SJCRH30 (cell line): ENCODE measurements at places on chromosomes 3 and 15. TPM values are rescaled to one million over a fixed set of nuclear protein-coding genes. Genes with fewer than 3 reads are reported as not detected.

GRCh38 chr3:173796405-173796804 is 398.9 kb downstream of the NLGN1 start:
- H3K36me3 ChIP-seq: no peaks in the 10 kb centered on the region
- no peak for DNase-seq
- H3K4me3 ChIP-seq: no peak overlapping the region
- no peaks in the 10 kb centered on the region for H3K27me3 ChIP-seq
- H3K4me1 ChIP-seq: no peaks in the 10 kb centered on the region

DNA sequence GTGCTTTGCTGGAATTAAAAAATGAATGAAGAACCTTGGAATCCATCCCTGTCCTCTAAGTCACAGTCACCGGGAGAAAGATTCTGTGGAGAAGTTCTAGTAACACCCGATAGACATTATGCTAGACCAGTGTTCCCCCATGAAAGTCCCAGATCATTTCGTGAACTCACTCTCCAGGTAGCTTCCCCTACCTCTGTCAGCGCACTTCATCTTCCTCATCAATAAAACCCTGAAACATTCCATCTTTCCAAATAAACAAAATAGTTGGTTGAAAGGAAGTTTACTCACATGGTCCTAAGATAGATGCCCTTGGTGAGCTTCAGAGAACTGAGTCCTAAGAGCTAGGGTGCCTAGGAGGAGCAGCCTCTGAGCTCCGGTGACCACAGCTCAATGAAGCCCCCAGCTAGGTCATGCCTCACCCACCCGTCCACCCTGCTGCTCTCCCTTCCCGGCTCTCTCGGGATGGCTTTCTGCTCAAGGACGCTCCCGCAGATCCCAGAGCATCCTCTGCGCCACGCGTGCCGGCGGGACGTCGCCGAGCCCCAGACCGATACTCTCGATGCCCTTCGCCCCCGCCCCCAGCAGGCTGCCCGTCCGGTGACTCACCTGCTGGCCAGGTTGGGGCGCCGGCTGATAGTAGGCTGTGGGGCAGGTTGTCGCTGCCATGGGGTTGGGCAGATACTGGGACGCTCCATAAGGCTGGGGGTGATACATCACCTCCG is 776 bp downstream of the VGLL3 start:
- H3K27ac ChIP-seq: peak overlapping the region; percentile 92
- peak overlapping the region; percentile 81 for H3K4me3 ChIP-seq
- peak; percentile 60 for DNase-seq
- peaks cover 29% of the 10 kb centered on the region for H3K4me1 ChIP-seq
- H3K36me3 ChIP-seq: peaks cover 7% of the 10 kb centered on the region

DNA sequence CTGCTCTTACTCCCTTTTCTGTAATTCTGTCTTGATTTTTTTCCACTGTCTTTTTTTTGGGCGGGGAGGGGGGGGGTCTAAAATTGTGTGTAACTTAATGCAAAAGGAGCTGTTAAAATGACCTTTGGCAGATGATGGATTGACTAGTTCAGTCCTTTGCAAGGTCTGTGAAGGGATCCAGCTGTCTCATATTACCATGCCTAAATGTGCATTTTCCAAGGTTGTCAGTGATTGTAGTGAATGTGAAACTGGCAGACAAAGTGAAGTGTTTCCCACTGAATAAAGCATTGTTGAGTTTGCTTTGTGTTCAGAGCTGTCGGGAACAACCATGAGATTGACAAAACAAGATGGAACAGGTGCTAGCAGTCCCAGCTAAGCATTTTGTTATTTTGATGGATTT is 110.1 kb upstream of the SKOR1 start:
- peaks cover 41% of the 10 kb centered on the region for H3K4me1 ChIP-seq
- H3K36me3 ChIP-seq: no peaks in the 10 kb centered on the region
- DNase-seq: peak; percentile 86
- H3K27ac ChIP-seq: peak overlapping the region; percentile 99

DNA sequence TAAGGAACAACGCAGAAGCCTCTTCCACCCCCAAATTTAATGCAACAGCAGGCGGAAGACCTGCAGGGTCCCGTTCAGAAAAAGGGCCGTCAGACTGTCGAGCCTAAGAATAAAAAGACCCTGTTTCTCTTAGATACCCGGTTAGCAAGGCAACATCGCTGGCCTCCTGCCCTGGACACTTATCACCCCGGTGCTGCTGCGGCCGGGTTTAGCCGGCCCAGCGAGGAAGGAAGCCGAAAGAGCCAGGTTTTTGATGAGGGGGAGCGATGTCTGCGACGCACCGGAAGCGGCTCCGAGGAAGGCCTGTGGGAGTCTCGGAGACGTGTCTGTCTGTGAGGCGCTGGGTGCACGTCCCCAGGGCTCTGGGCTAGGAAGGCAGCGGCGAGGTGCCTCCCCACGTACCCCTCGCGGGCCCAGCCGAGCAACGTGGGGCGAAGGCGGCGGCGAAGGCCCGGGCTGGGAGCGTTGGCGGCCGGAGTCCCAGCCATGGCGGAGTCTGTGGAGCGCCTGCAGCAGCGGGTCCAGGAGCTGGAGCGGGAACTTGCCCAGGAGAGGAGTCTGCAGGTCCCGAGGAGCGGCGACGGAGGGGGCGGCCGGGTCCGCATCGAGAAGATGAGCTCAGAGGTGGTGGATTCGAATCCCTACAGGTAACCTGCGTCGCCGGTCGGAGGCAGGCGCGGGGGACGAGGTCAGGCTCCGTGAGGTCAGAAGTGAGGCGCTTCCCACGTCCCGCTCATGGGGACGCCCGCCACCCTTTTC is at the start of gene UBA5:
UBA5 (plus strand) TSS at position 278 of the 759 bp plus-strand sequence; CDS start at position 487, 209 bp downstream.
- H3K4me1 ChIP-seq: peaks cover 3% of the 10 kb centered on the region; the same call in 1 of the 2 replicates
- no peaks in the 10 kb centered on the region for H3K27me3 ChIP-seq
- peak within 1 kb of the TSS; percentile 80 for H3K27ac ChIP-seq
- H3K4me3 ChIP-seq: peak within 1 kb of the TSS; percentile 99

DNA sequence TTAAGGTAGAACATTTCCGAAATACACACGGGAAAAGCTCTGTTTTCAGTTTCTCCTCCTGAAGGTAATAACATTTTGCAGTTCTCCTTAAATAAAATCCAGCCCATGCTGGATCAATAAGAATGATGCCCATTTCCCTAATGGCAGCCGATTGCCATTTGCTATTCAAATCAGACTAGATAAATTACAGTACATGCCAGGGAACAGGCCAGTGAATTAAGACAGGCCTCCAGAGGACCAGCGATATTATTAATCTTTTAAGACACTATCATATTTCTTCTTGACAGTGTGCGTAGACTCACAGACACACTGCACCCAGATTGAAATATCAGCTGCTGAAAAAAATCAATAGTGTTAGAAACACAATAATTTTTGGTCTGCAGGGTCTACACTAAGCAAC is 422.3 kb downstream of the TIGIT start:
- H3K36me3 ChIP-seq: no peaks in the 10 kb centered on the region
- DNase-seq: no peak
- no peaks in the 10 kb centered on the region for H3K4me1 ChIP-seq
- no peak overlapping the region for H3K4me3 ChIP-seq
- no peak overlapping the region for H3K27ac ChIP-seq

DNA sequence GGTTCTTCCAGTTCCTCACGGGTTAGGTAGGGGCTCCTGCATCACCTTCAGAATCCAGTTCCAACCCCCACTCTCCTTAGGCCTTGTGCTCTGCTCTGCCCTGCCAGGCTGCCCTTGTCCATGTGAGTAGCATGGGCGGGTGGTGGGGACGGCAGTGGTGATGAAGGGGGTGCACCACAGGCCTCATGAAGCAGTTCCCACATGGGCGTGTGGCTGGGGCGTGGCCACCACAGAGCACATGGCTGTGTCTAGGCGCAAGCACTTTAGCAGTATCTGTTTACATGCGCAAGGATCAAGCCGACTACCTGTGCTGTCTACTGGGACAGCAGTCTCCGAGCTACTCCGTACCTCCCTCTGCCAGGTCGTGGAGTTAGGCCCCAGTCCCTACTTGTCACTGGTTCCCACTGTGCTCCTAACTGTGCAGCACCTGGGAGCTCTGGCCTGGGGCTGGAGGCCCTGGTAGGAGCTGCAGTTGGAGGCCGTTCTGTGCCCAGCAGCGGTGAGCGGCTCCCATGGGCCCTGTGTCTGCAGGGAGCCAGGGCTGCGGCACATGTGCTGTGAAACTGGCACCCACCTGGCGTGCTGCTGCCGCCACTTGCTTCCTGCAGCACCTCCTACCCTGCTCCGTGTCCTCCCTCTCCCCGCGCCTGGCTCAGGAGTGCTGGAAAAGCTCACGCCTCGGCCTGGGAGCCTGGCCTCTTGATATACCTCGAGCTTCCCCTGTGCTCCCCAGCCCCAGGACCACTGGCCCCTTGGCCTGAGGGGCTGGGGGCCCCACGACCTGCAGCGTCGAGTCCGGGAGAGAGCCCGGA is 53.5 kb downstream of the PLXNA1 start:
- peaks cover 9% of the 10 kb centered on the region; the same call in 1 of the 2 replicates for H3K36me3 ChIP-seq
- H3K4me3 ChIP-seq: no peak overlapping the region
- no peaks in the 10 kb centered on the region for H3K27me3 ChIP-seq
- DNase-seq: no peak
- H3K4me1 ChIP-seq: no peaks in the 10 kb centered on the region
- H3K27ac ChIP-seq: no peak overlapping the region

DNA sequence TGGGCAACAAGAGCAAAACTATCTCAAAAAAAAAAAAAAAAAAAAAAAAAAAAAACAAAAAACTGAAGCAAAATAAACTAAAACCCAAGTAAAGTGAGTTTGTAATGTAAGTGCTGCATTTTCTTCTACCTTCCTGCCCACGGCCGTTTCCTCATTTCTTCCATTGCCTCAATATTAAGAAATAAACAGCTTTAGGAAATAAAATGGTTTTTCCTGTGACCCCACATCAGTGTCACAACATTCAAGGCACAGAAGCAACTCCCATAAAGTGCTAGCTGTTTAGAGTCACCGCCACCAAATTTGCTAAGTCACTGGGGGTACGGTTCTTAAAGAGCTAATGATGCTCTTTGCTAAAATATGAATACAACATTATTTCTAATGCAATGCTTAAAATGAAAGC is 3.3 kb downstream of the PKM start:
- no peaks in the 10 kb centered on the region for H3K27me3 ChIP-seq
- peaks cover 55% of the 10 kb centered on the region for H3K36me3 ChIP-seq
- H3K27ac ChIP-seq: peak overlapping the region; percentile 98
- H3K4me1 ChIP-seq: peaks cover 31% of the 10 kb centered on the region
- no peak for DNase-seq
- H3K4me3 ChIP-seq: peak overlapping the region; percentile 96

DNA sequence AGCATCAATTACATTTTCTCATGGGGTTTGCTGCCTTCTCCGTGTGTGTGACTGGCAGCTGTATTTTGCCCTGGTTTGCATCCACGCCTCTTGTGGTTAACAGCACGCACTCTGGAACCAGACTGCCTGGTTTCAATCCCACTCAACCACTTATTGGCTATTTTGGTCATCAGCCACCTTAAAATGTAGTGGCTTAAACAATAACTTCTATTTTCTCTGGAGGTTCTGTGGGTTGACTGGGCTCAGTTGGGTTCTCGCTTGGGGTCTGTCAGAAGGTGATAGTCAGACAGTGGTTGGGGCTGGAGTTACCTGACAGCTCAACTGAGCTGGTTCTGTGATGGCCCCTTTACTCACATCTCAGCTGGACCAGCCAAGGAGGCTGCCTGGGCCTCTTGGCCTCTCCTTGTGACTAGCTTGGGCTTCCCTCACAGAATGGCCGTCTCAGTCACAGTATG is 36.8 kb downstream of the EHD4 start:
- peak overlapping the region; percentile 31; the same call in 1 of the 2 replicates for H3K27ac ChIP-seq
- H3K36me3 ChIP-seq: peaks cover 11% of the 10 kb centered on the region
- no peak overlapping the region for H3K4me3 ChIP-seq
- DNase-seq: no peak

DNA sequence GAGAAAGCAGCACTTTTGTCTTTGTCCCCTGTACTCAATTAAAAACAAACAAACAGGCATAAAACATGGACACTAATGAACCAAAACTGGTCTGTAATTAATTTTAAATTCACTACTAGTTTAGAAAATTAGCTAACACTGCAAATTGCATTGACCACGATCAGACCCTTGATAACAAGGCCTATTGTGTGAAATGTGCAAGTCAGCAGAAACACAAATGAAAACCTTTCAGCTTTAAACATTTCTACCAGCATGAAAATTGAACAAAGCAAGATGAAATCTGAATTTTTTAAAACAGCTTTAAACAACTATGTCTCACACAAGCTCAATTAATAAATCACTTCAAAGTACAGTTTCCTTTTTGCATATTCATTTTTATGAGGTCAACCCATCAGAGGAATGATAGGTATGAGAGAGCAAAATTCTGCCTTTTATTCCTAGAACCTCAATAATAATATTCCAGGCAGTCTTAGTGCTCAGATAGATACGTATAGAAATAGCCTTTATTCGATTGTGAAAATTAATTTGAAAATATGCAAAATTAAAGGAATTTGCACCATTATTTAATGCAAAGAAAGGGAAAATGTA is 27.0 kb upstream of the CHMP2B start:
- no peaks in the 10 kb centered on the region for H3K27me3 ChIP-seq
- H3K4me1 ChIP-seq: no peaks in the 10 kb centered on the region
- no peak overlapping the region for H3K27ac ChIP-seq
- no peak for DNase-seq

GRCh38 chr15:23853286-23853685 is 166.2 kb upstream of the NDN start:
- H3K4me3 ChIP-seq: no peak overlapping the region
- no peaks in the 10 kb centered on the region for H3K27me3 ChIP-seq
- DNase-seq: no peak
- peaks cover 27% of the 10 kb centered on the region for H3K4me1 ChIP-seq
- no peak overlapping the region; the same call in 1 of the 2 replicates for H3K27ac ChIP-seq
- H3K36me3 ChIP-seq: no peaks in the 10 kb centered on the region

DNA sequence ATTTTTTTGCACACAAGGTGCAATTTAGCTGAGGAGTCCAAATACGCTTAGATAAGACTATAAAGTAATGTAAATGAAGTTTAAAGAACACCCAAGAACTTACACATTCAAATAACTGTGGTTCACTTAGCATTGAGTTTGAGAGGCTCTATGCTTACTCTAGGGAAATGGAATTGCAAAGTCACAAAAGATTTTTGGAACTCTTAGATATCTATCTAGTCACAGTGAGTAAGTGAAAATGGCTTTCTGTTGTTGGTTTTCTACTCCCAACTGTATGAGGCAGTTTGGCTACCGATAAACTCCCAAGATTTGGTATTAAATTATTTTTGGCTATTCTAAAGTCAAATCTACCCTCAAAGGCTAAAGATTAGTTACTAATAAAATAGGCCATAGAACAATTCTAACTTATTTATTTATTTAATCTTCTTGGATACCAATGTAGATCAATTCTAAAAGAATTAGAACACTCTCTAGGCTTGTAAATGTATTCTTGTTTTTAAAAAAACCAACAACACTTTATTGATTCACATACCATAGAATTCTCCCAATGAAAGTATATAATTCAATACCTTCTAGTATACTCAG is 165.4 kb downstream of the SNRK start:
- no peaks in the 10 kb centered on the region for H3K27me3 ChIP-seq
- DNase-seq: no peak
- no peaks in the 10 kb centered on the region for H3K36me3 ChIP-seq

DNA sequence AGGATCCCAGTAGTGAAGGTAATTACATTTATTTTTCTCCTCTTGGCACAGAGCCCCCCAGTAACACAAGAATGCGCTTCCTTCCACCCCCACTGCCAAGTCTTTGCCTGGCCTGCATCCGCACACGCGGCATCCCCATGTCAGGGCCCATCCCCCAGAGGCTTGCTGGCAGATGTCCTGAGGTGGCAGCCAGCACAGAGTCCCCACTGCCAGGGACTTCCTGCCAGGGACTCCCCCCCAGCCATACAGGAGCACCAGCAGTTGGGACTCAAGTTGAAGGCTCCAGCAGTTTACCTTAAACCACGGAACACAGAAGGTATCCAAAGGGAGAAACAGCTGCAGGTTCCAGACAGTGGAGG is 41.0 kb downstream of the MEGF11 start:
- no peaks in the 10 kb centered on the region for H3K36me3 ChIP-seq
- no peak overlapping the region for H3K4me3 ChIP-seq
- DNase-seq: no peak
- no peaks in the 10 kb centered on the region for H3K27me3 ChIP-seq
- H3K4me1 ChIP-seq: no peaks in the 10 kb centered on the region

Gene COL7A1
- 1.5 and 2.0 TPM in 2 replicates for total RNA-seq

Gene PML
- total RNA-seq: 9.8 and 11.7 TPM in 2 replicates

Gene DUOX1
- total RNA-seq: not detected in 2 replicates
